ENCODE measurements at places on chromosomes 16 and 17. TPM values are rescaled to one million over a fixed set of nuclear protein-coding genes. Genes with fewer than 3 reads are reported as not detected.

The CDK3 gene
- 9.8 TPM for total RNA-seq

The AGRP gene
- not detected for total RNA-seq

The VWA3A gene
- not detected for total RNA-seq

The ABCA10 gene
- 0.64 TPM for total RNA-seq

The DCAKD gene
- 28.6 TPM for total RNA-seq

The CCL1 gene
- 9.5 TPM for total RNA-seq

The GAST gene
- total RNA-seq: not detected

The MT1H gene
- 4.8 TPM for total RNA-seq

The ASPA gene
- not detected for total RNA-seq

The MYO19 gene
- total RNA-seq: 129 TPM

The SLC5A10 gene
- total RNA-seq: not detected

The ADAMTS18 gene
- not detected for total RNA-seq

The TTYH2 gene
- total RNA-seq: 24.5 TPM

The CSH2 gene
- total RNA-seq: not detected

The KRTAP2-1 gene
- total RNA-seq: not detected

The ABCA9 gene
- 0.27 TPM for total RNA-seq

The ABCC11 gene
- 0.05 TPM for total RNA-seq

The HERPUD1 gene
- total RNA-seq: 155 TPM

The SLFN12L gene
- 106 TPM for total RNA-seq

The PRSS21 gene
- 6.6 TPM for total RNA-seq

The MYH1 gene
- not detected for total RNA-seq

The GJC1 gene
- 2.2 TPM for total RNA-seq

The CDR2 gene
- total RNA-seq: 39.8 TPM

The RASD1 gene
- total RNA-seq: 0.80 TPM

The MPO gene
- not detected for total RNA-seq

The CCL7 gene
- total RNA-seq: not detected

The TVP23B gene
- total RNA-seq: 32.4 TPM

The FOXC2 gene
- not detected for total RNA-seq

The ACSF3 gene
- 50.0 TPM for total RNA-seq

The PRR29 gene
- total RNA-seq: 1.8 TPM

The SPHK1 gene
- total RNA-seq: 1.9 TPM

The SNAI3 gene
- 7.2 TPM for total RNA-seq

The VAT1L gene
- total RNA-seq: not detected

The MYH11 gene
- total RNA-seq: not detected

The OSGIN1 gene
- total RNA-seq: 0.84 TPM
